Cerebellar nuclear complex (tissue), 1 donor: ENCODE measurements at places on chromosomes 1 and 21.

- no peak for DNase-seq
These were observed 318.4 kb downstream of the AJAP1 start for GRCh38 chr1:4972761-4973320.

GRCh38 chr1:175920381-175920780, 177.0 kb upstream of the TNR start:
- no peak for DNase-seq

DNA sequence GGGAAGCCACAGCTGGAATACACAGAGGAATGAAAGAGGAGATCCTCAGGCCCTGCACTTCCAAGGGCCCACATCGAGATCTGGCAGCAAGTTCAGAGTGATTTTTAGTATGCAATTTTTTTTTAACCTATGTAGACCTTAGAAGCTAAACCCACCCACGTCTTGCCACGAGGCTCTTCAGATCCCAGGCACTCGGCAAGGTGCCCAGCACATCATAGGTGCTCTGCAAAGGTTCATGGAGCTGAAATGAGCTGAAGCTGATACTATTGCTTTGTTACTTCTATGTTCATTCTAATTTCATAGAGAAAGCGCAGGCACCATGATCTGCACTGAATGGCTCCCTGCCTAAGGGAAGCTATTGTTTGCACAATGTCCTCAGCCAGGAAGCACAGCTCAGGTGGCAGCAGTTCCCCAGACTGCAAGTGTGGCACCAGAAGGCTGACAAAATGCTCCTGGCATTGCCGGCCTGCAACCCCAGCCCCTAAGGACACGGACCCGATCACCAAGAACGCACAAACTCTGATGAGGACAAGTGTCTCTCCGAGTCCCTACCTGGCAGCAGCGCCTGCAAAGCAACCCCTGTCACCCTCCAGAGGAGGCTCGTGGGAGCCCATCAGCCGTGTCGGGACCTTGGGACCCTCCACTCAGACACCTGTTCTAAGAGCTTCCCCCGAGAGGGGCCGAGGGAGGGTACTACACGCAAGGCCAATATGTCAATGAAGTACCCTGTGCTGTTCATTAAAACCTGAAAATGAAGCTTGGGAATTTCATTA, 264.2 kb downstream of the NPHP4 start:
- no peak for DNase-seq

- no peak for DNase-seq
These were observed 647.7 kb downstream of the KCNT2 start for GRCh38 chr1:195960580-195960979.

GRCh38 chr1:30058970-30059369, 664.4 kb downstream of the MATN1 start:
- DNase-seq: no peak

DNA sequence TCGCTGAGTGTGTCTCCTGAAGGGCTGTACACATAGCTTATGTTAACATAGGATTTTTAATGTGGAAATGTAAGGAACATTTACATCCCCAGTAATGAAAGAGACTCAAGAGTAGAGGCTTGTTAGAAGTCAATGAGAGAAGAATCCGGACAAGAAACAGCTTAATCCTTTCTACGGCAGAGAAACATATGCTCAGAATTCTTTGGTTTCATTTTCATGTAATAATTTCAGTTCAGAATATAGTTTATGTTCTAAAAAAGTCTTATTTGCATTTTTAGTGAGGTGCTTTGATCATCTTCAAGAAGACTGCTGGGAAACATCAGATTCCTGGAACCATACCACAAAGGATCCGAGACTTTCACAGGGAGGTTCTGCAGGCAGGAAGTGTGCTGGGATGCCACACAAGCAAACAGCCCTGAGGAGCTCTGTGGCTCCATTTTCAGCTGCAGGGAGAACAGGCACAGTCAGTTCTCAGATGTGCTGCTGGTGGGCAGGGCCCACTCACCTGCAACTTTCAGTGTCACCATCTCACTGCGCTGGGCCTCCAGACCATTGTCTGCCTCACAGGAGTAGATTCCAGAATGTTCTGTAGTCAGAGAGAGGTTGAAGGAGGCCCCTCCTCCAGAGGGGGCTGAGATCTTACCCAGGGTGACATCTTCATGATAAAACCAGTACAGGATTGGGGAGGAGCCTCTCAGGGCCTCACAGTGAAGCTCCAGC, 28.4 kb downstream of the FCRL5 start:
- no peak for DNase-seq

- no peak for DNase-seq
These were observed 2.3 kb upstream of the MAP3K6 start for GRCh38 chr1:27368869-27369582.

DNA sequence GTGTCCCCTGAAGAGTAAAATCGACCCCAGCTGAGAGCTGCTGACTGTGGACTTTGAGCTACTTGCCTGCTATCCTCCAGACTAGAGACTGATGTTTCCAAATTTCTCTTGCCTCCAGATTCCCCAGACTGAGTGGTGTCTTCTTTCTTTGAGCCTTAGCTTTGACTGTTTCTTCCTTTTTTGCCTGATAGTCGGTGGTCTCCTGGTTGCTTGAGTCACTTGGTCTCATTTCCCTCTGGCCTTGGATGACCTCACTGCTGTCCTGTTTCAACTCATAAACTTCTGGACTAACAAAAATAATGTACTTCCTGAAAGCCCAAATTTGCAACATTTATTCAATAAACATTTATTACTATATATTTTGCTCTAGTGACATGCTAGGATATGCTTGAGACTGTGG, 52.9 kb upstream of the DIPK1A start:
- no peak for DNase-seq

DNA sequence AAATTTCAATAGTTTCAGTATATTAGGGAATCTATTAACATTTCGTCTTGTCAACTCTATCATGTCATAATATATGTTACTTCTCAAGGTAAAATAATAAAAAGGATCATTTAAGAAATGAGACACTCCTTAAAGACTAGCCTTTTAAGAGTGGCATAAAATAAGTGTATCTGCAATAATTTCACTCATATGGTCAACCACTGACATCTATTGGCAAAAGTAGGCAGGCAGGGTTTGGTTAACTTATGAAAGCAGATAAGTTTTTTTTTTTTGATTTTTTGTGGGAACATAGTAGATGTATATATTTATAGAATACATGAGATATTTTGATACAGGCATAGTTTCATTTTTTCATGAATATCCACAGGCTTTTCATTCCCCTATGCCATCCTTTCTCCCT, 5.5 kb upstream of the RGS21 start:
- no peak for DNase-seq

DNA sequence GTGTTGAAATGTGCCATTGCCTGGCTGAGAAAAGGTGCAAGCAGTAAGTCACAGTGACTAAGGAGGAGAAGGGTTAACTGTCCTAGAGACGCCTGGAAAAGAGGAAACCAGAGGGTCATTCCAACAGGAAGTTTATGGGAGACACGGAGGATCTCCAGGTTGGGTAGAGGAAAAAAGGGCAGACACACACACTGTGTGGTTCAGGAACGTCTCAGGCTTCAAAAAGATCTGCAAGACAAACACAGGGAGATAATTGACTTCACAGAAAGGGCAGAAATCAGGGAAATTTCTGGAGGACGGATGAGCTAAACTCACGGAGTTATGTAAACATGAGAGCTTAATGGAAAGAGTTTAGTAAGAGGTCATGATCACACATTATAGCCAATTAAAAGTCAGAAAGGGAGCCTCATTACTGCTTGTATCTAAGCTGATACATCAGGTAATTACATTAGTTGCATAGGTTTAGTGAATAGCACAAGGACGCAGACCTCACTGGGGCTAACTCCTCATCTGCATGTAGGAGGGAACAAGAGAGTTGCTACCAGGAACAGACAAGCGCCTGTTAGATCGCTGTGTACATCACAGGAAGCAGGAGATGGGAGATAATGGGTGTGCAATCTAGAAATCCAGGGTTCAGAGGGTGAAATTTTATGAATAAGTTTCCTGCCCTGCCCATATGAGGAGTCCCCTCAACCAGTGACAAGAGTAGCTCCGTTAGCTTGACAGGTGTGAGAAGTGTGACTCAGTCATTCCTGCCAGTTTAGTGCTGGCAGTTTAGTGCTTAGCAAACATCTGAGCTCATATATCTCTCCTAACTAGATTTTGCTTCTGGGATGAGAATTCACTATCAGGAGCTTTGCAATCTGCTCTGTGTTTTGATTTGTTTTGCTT, 96.6 kb upstream of the TNR start:
- DNase-seq: no peak

GRCh38 chr1:52348704-52349300, 17.2 kb downstream of the CC2D1B start:
- DNase-seq: no peak

DNA sequence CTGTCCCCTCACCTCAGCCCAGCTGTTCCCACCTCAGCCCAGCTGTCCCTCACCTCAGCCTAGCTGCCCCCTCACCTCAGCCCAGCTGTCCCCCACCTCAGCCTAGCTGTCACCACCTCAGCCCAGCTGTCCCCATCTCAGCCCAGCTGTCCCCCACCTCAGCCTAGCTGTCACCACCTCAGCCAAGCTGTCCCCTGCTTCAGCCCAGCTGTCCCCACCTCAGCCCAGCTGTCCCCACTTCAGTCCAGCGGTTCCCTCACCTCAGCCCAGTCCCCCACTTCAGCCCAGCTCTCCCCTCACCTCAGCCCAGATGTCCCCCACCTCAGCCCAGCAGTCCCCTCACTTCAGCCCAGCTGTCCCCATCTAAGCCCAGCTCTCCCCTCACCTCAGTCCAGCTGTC, 88.4 kb upstream of the CSF3R start:
- DNase-seq: no peak

- DNase-seq: no peak
These were observed 16.3 kb upstream of the PLCH2 start for GRCh38 chr1:2459757-2460156.

- DNase-seq: no peak
These were observed 54.5 kb downstream of the ARHGEF10L start for GRCh38 chr1:17594026-17594425.

GRCh38 chr21:46459356-46460112, 843 bp downstream of the DIP2A start:
- DNase-seq: no peak

DNA sequence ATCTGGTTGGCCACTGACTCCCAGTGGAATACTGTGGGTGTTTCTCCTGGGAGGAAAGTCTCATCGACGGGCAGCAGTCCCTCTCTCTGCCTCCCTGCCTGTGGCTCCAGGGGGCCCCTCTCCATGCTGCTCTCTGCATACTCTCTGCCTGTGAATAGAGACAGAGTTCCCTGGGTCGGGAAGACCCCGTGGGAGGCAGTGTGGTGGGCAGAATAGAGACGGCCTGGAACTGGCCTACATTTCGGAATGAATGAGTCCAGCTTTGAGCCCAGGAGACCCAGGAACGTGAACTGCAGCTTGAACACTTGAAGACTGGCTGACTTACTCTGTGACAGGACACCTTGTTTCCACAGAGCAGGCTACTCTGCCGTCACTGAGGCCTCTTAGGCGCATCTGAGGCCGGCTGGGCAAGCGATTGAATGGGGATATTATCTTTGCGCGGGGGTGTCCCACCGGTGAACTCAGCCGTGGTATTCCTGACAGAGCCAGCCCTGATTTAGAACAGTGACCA, 64.0 kb downstream of the KIF21B start:
- no peak for DNase-seq

- no peak for DNase-seq
These were observed 83.5 kb downstream of the NPHP4 start for GRCh38 chr1:5908461-5909375.

GRCh38 chr1:92567211-92567868, 80.6 kb upstream of the GFI1 start:
- no peak for DNase-seq

DNA sequence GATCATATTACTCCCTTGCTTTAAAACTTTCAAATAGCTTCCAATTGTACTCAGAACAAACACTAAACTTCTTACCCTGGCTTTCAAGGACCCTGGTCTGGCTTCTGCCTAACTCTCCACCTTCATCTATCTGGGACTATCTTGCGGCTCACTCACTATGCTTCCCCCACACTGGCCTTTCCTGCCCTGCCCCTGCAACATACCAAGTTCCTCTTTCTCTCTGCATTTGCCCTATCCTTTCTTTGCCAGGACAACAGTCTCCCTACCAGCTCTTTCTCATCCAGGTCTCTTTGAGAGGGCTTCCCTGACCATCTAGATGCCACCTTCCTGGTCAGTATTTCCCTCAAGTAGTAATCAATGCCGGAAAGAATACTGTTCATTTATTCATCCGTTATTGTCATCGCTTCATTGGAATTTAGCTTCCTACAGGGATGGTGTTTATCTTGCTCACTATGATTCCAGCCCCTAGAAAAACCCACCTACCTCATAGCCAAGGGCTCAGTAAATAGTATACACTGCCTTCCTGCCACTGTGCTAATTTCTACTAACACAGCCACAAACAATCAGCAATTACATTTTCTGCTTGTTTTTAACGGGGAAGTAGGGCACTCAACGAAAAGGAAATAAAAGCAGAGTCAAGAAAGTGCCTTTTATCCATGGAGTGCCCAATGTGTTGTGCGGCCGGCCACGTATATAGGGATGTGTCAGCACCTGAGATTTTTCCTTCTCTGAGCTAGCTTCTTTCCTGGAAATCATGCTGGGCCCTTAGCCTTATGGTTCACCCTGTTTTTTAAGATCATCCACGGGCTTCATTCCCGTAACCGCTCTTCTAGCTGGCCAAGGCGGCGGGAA, 521 bp upstream of the CDC7 start:
- DNase-seq: no peak

GRCh38 chr1:52569449-52570210, 16.7 kb upstream of the TUT4 start:
- DNase-seq: no peak

GRCh38 chr1:10108134-10108663, 75.4 kb downstream of the UBE4B start:
- no peak for DNase-seq

- no peak for DNase-seq
These were observed 30.0 kb downstream of the IRF2BP2 start for GRCh38 chr1:234579967-234580366.

DNA sequence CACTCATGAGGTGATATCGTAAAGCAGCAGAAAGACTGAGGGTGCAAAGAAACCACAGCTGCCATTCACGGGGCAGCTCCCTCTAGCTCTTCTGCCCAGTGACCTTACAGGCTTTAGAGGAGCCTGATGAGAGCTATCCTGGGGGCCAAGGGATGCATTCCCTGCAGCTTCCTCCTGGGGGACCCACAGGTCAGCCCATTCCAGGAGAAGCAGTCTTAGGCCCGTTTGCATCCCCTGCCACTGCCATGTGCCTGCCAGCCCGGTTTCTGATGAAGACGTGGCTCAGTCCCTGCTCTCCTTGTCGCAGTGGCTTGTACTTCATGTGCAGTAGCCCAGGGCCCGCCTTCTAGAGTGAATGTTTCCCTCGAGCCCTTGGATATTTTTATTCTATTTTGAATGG, 22.8 kb downstream of the ATP5PO start:
- DNase-seq: no peak

GRCh38 chr1:189866606-189867005, 611.1 kb downstream of the BRINP3 start:
- no peak for DNase-seq

DNA sequence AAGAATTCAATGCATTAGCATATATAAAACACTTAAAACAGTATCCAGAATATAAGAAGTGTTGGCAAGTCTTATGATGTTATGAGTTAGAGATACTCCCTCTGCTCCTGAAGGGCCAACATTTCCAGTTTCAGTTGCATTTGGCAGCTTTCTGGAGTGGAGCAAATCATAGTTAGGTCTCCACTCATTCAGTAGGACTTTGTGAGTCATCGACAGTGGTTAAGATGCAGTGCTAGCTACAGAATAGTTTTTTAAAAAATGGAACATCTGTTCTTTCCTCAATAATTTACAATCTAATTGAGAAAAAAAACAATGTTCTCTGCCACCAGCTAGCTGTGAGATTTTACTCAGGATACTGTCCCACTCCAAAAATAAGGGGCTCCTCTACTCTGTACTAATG, 389.1 kb downstream of the HLX start:
- DNase-seq: no peak
